ENCODE measurements at places on chromosomes 1 and 21.

DNA sequence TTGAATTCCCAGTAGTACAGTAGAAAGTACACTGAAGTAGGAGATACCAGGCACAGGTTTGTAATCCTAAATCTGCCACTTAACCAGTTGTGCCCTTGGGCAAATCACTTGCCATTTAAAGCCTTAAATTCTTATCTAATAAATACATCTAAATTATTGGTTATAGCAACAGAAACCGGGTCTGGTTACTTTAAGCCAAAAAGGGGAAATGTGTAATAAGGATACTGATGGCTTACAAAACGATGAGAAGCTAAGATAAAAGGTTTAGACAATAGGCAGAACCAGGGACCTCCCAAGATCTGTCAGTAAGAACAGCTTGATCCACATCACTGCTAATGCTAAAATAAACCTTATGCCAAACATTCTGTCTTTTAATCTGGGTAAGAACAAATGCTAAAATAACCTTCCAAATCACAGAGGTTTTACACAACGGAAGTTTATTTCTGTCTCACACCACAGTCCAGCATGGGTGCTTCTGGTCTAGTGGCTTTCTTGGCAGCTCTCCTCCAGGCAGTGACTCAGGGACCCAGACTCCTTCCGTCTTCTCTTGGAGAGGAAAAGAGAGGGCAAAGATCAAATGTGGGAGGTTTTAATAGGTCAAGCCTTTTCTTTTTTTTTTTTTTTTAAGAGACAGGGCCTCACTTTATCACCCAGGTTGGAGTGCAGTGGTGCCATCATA lies 16.5 kb upstream of the ZMYM1 start:
- DNase-seq, result no peak

- no peak for DNase-seq
Measured at GRCh38 chr1:33635336-33636012, 163.0 kb downstream of the ZSCAN20 start.

DNA sequence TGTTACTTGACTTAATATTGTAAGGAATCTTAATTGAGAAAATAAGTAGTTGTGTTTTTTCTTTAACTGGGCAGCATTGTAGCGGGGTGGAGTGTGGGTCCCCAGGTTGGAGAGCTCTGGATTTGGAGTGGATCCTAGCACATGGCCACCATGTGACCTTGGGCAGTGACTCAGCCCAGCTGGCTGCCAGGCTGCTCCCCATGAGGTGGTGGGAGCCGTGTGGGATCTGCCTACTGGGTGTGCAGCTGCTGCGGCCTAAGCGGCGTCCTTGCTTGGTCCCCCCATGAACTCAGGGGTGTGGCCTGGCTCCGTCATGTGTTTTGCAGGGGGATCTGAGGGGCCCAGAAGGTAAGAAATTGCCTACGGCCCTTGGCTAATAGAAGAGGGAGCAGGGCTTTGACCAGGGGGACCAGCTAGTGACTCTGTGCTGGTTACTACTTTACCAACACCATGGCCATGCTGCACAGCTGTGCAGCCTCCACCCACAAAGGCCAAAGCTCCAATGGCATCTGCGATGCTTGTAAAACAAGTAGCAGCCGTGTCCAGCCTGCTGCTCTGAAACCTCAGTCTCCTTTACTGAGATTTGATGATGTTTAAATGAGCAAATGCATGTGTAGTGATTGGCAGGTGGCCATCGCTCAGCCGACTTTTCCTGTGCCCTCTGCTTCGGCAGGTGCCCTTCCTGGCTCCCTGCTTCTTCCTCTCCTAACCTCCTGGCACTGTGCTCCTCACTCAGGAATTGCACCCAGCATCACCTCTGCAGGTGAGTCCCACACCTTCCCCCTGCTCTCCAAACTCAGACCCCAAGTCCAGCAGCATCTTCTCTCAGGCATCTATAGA lies 68.3 kb downstream of the ADARB1 start:
- DNase-seq, result no peak

- no peak for DNase-seq
Measured at GRCh38 chr1:18580047-18580446, 50.6 kb upstream of the PAX7 start.

DNA sequence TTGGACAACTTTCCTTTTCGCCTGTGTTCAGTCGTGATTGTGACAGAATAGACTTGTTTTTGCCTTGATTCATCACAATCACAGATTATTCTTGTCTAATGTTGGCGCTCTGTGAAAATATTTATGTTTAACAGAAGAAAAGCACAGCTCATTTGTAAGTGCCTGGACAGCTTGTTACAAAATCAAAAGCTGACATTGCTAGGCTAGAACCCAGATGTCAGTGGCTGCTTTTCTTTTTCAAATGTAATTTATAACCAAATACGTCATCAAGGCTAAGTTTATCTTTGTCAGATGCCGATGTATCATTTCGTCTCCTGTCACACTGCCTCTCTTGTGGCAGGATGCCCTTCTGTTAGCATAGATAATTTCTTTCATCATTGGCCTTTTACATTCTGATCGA lies 1227.3 kb downstream of the PLA2G4A start:
- DNase-seq, result no peak

DNA sequence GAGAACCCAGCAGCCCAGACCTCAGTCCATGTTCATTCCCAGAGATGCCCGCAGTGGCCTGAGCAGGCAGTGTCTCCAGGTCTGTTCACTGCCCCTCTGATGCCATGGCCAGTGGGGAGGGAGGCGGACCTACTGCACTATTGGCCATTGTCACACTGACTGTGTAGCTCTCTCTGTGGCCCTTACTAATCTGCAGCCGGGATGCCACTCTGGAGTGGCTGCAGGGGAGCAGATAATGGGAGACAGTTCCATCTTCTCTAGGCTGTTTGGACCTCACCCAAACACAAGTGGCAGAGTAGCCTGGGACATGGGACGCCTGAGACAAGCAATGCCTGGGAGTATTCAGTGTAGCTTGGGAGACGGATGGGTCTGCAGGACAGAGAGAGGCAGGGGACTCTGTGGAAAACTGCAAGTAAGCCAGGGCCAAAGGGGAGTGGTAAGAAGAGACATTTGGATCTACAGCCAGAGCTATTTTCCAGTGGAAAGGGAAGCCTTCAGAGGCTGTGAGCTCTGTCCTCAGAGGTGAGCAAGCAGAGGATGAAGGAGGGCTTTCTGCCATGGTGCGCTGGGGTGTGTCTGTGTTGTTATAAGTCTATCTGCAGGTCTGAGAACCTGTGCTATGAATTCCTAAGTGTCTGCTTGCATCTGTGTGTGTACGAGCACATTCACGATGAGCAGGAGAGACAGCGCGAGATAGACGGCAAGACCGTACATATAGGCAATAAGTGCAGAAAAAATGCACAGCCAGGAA lies 26.7 kb downstream of the DMBX1 start:
- no peak for DNase-seq

GRCh38 chr1:165468253-165468652 lies 23.3 kb upstream of the RXRG start:
- DNase-seq, result no peak

GRCh38 chr1:69483246-69483645 lies 84.5 kb upstream of the LRRC7 start:
- no peak for DNase-seq

- DNase-seq, result peak; percentile 69
Measured at GRCh38 chr1:248841702-248842395, 3.8 kb downstream of the ZNF672 start.

- DNase-seq, result peak; percentile 71
Measured at GRCh38 chr21:36917471-36918158, 48.9 kb downstream of the HLCS start.

DNA sequence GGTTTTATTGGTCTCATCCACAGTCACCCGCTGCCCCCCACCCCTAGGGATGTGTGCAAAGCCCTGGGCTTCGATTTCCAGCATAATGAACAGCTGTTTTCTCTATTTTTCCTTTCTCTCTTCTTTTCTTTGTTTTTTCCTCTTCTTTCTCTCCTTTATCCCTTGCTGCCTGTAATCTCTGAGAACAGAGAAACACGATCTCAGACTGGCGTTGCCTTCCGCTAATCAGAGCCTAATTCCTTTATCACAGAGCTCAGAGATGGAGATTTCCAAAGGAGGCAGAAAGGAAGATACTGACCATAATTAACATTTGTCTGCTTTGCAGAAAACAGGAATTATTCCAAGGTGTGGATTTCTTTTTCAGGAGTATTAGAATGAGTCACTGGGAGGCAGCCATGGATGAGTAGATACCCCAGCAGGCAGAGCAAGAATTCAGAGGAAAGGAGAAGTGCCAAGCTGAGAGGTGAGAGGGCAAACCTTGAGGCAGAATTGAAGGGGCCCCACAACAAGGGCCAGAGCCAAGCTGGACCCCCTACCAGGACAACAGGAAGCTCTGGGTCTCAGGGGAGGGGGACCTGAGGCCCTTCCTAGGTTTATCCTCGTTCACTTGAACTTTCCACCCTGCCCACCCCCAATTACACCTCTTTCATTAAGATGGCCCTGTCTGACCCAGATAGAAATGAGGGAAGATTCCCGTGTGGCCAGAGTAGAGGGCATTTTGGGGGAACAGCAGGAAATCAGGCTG lies 33.3 kb downstream of the MATN1 start:
- peak; percentile 63 for DNase-seq

DNA sequence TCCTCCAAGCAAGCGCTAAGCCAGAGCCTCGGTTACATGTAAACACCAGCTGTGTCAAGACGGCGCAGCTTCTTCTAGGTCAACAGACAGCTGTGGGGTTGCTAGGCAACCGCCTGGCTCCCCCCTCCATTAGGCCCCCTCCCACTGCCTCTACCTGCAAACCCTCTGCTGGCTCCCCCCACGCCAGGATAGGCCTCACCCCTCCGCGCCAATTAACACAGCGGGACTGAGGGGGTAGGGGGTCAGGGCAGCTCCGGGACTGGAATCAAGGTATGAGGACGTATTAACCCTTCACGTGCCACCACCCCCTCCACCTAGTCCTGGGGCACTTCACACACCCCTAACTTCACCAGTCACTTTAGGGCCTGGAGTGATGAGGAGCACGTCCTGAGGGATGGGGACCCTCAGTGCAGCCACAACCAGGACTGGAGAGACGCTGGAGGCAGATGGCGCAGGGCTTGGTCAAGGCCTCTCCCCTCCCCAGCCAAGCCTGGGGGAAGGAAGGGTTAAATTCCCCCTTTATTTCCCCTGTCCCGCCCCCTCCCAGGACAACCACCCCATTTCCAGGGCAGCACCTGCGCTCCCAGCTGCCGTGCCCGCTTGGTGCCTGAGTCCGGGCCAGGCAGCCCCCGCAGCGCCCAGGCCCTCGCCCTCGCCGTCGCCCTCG lies 37.4 kb upstream of the WASF2 start:
- DNase-seq, result peak; percentile 87

Measured in neural progenitor cell (in vitro differentiated cells).